Osteoblast (primary cell): ENCODE measurements at places on chromosomes 7 and 10. TPM values are rescaled to one million over a fixed set of nuclear protein-coding genes. Genes with fewer than 3 reads are reported as not detected.

Gene ANKRD61
- total RNA-seq = not detected in 2 replicates

Gene NKX2-3
- not detected in 2 replicates for total RNA-seq

Gene CLDN3
- total RNA-seq = not detected in 2 replicates

Gene RPP38
- total RNA-seq = 13.8 and 16.6 TPM in 2 replicates

Gene PNLIPRP2
- total RNA-seq = not detected in 2 replicates

Gene C10orf105
- under 0.01 TPM in 1 of 2 replicates, not detected in the other for total RNA-seq

Gene KIF11
- total RNA-seq = 4.0 and 5.3 TPM in 2 replicates

Gene KCNMA1
- total RNA-seq = 72.2 and 77.8 TPM in 2 replicates

Gene SPDYE2
- not detected in 2 replicates for total RNA-seq

- H3K4me3 ChIP-seq = no peak overlapping the region
- H3K27me3 ChIP-seq = peaks cover 43% of the 10 kb centered on the region
- no peaks in the 10 kb centered on the region for H3K36me3 ChIP-seq
- H3K4me1 ChIP-seq = peaks cover 2% of the 10 kb centered on the region
- H3K27ac ChIP-seq = no peak overlapping the region
- no peak for DNase-seq
Measured at GRCh38 chr7:16463520-16463919, 2.0 kb downstream of the SOSTDC1 start.

DNA sequence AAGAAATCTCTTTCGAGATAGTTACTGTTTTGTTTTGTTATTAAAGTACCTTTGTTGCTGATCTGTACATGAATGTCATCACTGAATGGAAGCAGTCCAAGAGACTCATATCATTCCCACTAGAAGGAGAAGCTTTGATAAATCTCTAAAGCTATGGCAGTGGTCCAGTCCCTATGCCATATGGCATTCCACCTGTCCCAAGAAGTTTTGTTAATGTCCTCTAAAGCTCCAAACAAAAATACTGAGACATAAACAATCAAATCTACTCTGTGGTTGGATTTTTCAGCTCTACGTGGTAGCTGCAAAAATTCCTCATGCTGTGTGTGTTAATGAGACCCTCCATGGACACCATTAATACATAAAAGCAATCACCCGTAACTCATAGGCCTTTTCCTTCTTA lies 94.1 kb downstream of the LRRN3 start:
- no peaks in the 10 kb centered on the region for H3K36me3 ChIP-seq
- H3K4me1 ChIP-seq = no peaks in the 10 kb centered on the region
- no peak overlapping the region for H3K4me3 ChIP-seq
- H3K27me3 ChIP-seq = no peaks in the 10 kb centered on the region
- DNase-seq = no peak

DNA sequence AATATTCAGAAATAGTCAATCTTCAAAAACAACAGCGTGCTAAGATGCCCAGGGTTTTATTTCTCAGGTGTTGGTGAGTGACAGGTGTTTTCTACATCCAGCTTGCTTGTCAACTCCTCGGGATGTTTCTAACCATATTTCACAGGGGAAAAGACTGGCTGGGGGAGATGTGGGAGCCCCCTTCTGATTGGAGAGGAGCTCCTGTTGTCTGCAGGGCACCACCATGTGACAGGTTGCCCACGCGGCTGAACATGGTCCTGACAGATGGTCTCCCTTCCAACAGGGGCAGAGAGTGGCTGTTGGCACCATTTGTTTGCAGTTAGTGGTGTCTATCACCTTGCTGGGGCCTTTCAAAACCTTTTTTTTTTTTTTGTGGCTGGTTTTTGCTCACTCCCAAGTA lies 16.5 kb upstream of the GPR26 start:
- no peaks in the 10 kb centered on the region for H3K27me3 ChIP-seq
- no peaks in the 10 kb centered on the region for H3K4me1 ChIP-seq
- no peak overlapping the region for H3K4me3 ChIP-seq
- H3K36me3 ChIP-seq = no peaks in the 10 kb centered on the region
- DNase-seq = no peak
- H3K27ac ChIP-seq = no peak overlapping the region

- no peak for DNase-seq
- H3K36me3 ChIP-seq = no peaks in the 10 kb centered on the region
- no peak overlapping the region for H3K27ac ChIP-seq
- peaks cover 3% of the 10 kb centered on the region for H3K27me3 ChIP-seq
Measured at GRCh38 chr10:60704471-60704870, 73.8 kb upstream of the CDK1 start.

- H3K4me3 ChIP-seq = peak overlapping the region; percentile 40
- H3K27me3 ChIP-seq = no peaks in the 10 kb centered on the region
- peak overlapping the region; percentile 97 for H3K27ac ChIP-seq
- H3K36me3 ChIP-seq = no peaks in the 10 kb centered on the region
- peaks cover 57% of the 10 kb centered on the region for H3K4me1 ChIP-seq
- no peak for DNase-seq
Measured at GRCh38 chr7:116577320-116577871, 52.6 kb downstream of the CAV1 start.

DNA sequence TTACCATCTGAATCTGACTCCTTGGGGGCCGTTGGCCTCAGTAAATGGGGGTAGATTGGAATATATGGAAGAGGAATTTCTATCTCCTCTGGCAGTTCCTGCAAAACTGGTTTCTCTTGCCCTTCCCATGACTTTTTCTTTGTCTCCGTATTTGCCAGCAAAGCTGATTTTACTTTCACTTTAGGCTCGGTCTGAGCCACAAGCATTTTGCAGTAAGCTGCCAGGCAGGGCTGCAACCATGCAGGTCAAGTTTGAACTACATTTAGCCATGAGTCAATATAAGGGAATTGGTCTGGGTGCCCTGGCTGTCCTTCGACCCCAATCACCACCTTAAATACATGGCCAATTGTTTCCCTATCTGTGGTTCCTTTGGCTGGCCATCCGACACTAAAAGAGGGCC lies 104.3 kb downstream of the TRIM24 start:
- no peak overlapping the region for H3K27ac ChIP-seq
- H3K36me3 ChIP-seq = peaks cover 14% of the 10 kb centered on the region
- H3K4me3 ChIP-seq = no peak overlapping the region

GRCh38 chr10:58696736-58697135 lies 184.1 kb downstream of the BICC1 start:
- H3K27me3 ChIP-seq = no peaks in the 10 kb centered on the region
- peaks cover 8% of the 10 kb centered on the region for H3K36me3 ChIP-seq
- no peak overlapping the region for H3K4me3 ChIP-seq
- no peak for DNase-seq
- peaks cover 50% of the 10 kb centered on the region for H3K4me1 ChIP-seq

- H3K27ac ChIP-seq = no peak overlapping the region
- H3K4me1 ChIP-seq = no peaks in the 10 kb centered on the region
- no peak overlapping the region for H3K4me3 ChIP-seq
- no peaks in the 10 kb centered on the region for H3K36me3 ChIP-seq
Measured at GRCh38 chr7:33395340-33395739, 266.0 kb downstream of the BBS9 start.

DNA sequence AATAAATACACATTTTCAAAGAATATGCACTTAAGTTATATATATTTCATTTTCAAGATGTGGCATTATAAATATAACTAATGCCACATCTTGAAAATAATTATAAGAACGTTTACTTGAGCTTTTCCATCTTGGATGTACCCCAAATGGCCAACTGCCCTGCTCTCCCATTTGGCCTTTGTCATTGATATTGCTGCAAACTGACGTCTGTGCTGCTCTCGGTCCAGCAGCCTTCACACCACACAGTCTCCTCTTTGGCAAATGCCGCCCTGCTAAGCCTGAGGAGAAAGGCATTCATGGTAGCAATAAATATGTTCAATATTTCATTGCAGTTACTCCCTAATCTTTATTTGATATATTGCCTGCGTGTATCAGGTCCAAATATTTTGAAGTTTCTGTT lies 384.6 kb upstream of the ADARB2 start:
- no peak for DNase-seq
- H3K36me3 ChIP-seq = no peaks in the 10 kb centered on the region
- H3K27ac ChIP-seq = no peak overlapping the region
- no peaks in the 10 kb centered on the region for H3K27me3 ChIP-seq

DNA sequence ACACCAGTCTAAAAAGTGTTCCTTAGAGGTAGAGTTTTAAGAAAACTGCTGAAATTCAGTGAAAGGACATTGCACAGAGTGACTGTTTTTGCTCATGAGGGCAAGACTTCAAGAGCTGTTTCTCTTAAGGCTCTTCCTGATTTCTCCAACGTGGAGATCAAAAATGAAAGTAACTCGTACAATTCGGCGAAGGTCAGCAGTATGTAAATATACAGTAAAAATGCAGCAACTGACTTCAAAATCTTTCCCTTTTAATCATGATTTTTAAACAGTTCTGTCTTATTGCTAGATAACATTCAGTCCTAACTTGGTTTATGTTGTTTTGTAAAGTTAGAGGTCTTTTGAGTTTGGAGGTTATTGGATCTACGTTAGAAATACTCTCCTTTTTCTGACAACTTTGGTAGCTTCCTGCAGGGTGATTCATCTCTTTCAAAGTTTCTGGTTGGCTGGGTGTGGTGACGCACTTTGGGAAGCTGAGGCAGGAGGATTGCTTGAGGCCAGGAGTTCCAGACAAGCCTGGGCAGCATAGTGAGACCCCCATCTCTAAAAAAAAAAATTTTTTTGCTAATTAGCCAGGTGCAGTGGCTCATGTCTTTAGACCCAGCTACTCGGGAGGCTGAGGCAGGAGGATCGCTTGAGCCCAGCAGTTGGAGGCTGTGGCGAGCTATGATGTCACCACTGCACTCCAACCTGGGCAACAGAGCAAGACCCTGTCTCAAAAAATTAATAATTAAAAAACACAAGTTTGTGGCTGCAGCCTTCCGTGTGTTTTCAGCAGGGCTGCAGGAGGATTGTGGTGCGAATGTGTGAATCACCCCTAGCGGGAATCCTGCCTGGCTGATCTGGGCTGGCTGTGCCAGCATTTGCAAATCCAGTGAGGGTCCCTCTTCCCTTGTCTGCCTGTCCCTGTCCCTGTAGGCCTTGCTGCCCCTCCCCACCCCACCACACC lies 29.2 kb upstream of the AP5Z1 start:
- peaks cover 30% of the 10 kb centered on the region for H3K36me3 ChIP-seq
- peak; percentile 90 for DNase-seq
- no peaks in the 10 kb centered on the region for H3K27me3 ChIP-seq
- peak overlapping the region; percentile 99 for H3K27ac ChIP-seq

DNA sequence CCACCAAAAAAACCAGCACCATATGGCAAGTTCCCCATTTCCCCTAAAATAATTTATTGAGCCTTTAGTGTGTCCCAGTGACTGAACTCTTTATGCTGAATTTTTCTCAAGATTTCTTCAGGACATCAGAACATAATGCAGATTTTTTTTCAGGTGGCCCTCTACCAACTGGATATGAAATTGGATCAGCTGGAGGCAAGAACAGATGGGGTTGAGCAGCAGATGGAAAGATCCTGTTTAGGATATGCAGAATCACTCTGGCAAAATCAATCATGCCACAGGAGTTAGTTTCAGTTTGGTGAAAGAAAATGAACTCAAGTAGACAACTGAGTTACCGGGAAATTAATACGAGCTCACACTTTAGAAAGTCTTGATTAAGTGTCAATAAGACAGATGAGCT lies 761.5 kb upstream of the C7orf33 start:
- H3K4me1 ChIP-seq = no peaks in the 10 kb centered on the region
- H3K27ac ChIP-seq = no peak overlapping the region
- no peaks in the 10 kb centered on the region for H3K36me3 ChIP-seq
- no peak overlapping the region for H3K4me3 ChIP-seq
- no peaks in the 10 kb centered on the region for H3K27me3 ChIP-seq

DNA sequence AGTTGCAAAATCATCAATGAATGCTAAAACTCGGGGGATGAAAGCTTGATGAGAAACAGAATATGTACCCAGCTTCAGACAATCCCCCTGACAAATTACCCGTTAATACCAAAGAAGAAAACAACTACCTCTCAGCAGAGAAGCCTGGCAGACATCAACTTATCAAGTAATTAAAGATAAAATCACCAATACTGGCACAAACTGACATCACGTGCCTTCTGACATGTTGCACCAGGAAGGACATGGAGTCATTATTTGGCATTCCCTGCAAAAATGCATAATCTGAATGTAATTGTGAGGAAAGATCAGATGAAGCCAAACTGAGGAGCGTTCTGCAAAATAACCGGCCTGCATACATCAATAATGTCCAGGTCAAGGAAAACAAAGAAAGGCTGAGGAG lies 7.7 kb downstream of the SLIT1 start:
- peaks cover 21% of the 10 kb centered on the region for H3K27me3 ChIP-seq
- H3K4me3 ChIP-seq = no peak overlapping the region
- no peaks in the 10 kb centered on the region for H3K4me1 ChIP-seq
- DNase-seq = peak; percentile 50
- H3K36me3 ChIP-seq = no peaks in the 10 kb centered on the region
- H3K27ac ChIP-seq = no peak overlapping the region

DNA sequence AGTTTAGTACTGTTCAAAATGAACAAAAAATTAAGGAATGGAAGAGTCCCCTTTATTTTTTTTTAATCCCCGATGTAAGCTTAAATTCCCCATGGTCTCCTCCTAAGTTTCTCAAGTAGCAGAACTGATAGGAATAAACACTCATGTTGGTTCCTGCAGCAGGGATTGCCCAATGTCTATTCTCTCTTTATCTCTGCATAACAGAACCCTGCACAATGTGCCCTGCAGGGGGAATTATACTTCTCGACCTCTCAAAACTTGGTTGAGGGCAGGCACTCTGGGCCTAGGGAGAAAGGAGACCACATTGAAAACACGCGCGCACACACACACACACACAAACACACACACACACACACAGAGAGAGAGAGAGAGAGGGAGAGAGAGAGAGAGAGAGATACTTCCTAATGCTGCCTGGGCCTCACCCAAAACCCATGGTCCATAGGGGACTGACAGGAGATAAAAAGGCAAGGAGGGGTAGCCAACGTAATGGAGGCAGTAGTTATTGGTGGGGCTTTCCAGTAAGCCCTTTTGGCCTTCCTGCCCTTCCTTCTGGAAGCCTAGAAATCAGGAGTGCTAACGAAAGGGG lies 22.7 kb downstream of the JAZF1 start:
- H3K27me3 ChIP-seq = no peaks in the 10 kb centered on the region
- no peak for DNase-seq
- no peak overlapping the region for H3K4me3 ChIP-seq
- H3K4me1 ChIP-seq = peaks cover 46% of the 10 kb centered on the region
- peak overlapping the region; percentile 14 for H3K27ac ChIP-seq
- H3K36me3 ChIP-seq = no peaks in the 10 kb centered on the region

DNA sequence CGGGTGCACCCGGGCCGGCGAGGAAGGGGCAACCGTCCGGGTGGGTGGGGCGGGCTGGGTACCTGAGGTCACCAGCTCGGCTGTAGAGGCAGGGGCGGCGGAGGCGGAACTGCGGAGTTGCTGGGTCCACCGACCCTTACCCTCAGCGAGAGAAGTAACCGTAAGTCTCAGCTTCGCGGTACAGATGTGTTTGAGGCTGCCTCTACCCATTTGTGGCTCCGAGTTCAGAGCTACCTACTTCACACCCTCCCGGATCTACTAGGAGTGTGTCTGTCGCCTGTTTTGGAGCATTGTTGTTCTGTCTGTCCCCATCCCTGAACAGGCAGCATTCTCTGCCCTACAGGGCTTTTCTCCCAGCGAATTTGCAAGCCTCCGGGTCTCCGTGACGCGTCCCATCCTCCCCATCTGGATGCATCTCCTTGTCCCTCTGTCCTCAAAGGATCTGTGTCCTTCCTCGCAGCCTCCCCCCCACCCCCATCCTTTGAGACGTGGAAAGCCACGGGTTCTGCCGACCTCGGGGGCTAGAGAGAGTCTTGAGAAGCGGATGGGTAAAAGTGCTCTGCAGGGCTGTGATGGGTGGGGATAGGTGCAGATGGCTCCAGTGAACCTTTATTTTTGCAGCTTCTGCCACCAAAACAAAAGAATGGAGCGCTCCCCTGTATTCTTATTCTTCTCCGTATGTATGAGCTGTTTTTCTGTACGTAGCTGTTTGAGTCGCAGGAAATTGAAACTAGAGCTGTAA lies 757 bp downstream of the ANKIB1 start:
- H3K27ac ChIP-seq = peak overlapping the region; percentile 86
- no peaks in the 10 kb centered on the region for H3K27me3 ChIP-seq
- peak; percentile 88 for DNase-seq
- peaks cover 2% of the 10 kb centered on the region for H3K36me3 ChIP-seq
